ENCODE measurements at places on chromosomes 5 and 9. TPM values are rescaled to one million over a fixed set of nuclear protein-coding genes. Genes with fewer than 3 reads are reported as not detected.

Gene OBP2B
- not detected for total RNA-seq

Gene MRPS27
- 86.5 TPM for total RNA-seq

Gene ZNF608
- 18.0 TPM for total RNA-seq

Gene PTGS1
- 13.4 TPM for total RNA-seq

Gene CAPSL
- total RNA-seq: 0.33 TPM

Gene DAB2IP
- 16.5 TPM for total RNA-seq

Gene FAM153A
- total RNA-seq: not detected

Gene PCDHGB2
- total RNA-seq: 4.6 TPM

Gene DNAJA1
- total RNA-seq: 134 TPM

Gene GPR150
- total RNA-seq: 0.33 TPM
